Stimulated activated CD8-positive, alpha-beta memory T cell treated with anti-CD3 and anti-CD28 coated beads, Interleukin-4, amount 100 ng/mL, for 1 hour (primary cell): ENCODE measurements at places on chromosomes 4 and X.
A peak's percentile ranks its signal among the peaks of the same experiment; 100 is the strongest.

- no peak for DNase-seq
Observed at GRCh38 chr4:2598511-2599303, 62.3 kb downstream of the FAM193A start.

DNA sequence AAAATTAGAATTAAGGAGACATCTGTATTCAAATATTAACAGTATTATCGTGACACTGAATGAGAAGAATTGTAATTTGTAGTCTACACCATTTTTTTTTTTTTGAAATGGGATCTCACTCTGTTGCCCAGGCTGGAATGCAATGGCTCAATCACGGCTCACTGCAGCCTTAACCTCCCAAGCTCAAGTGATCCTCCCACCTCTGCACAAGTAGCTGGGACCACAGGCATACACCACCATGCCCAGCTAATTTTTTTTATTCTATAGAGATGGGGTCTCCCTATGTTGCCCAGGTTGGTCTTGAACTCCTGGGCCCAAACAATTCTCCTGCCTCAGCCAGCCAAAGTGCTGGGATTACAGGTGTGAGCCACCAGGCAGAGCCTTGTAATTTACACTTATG lies 24.8 kb downstream of the ELF2 start:
- no peak for DNase-seq

- DNase-seq = no peak
Observed at GRCh38 chr4:153538487-153539357, 72.6 kb downstream of the TMEM131L start.

GRCh38 chr4:155353923-155354540 lies 22.7 kb downstream of the MAP9 start:
- peak; percentile 8 for DNase-seq

DNA sequence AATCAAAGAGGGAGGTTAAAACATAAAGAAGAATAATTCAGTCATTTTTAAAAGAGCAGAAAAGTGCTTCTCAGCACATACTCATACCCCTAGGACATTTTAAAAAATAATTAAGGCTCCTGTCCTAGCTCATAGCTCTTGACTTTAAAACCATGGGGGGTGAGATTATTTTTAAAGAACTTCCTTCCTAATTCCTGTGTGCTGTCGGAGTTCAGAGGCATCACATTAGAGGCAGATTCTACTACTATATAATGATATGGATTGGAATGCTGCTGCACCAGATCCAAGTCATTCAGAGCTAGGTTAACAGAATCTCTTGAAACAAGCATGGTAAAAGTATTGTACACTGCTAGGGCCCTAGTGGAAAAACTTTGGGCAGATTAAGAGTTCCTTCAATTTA lies 456.5 kb upstream of the ADGRL3 start:
- no peak for DNase-seq

GRCh38 chr4:55440786-55441185 lies 45.0 kb downstream of the TMEM165 start:
- no peak for DNase-seq

DNA sequence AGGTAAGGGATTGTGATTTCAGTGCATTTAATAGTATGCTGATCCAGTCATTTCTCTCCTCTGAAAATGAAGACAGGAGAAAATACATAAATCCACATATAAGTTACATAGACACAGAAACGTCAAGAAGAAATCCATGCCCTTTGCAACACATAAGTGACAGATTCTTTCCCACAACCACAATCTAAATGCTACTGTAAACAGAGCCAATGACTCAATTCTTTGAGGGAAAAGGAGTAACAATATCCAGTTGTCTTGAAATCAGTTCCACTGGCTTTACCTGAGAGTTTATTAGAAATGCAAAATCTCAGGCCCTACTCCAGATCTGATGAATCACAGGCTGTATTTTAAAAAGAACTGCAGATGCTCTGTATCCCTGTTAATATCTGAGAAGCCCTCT lies 66.4 kb downstream of the ARAP2 start:
- DNase-seq = no peak

DNA sequence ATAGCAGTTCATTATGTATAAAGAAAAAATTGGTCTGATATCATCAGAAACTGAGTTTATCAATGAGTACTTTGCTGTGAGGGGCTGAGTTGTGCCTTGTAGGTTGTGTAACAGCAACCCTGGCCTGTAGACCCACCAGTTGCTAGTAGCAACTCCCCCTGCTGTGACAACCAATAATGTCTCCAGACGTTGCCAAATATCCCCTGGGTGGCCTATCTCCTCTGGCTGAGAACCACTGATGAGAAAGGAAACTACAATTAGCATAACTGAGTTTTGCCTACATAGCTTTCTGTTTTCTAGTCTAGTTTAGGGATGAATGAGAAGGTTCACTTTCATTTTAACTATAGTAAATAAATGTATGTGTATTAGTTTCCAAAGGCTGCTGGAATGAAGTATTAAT lies 234.1 kb downstream of the CPE start:
- DNase-seq = no peak

DNA sequence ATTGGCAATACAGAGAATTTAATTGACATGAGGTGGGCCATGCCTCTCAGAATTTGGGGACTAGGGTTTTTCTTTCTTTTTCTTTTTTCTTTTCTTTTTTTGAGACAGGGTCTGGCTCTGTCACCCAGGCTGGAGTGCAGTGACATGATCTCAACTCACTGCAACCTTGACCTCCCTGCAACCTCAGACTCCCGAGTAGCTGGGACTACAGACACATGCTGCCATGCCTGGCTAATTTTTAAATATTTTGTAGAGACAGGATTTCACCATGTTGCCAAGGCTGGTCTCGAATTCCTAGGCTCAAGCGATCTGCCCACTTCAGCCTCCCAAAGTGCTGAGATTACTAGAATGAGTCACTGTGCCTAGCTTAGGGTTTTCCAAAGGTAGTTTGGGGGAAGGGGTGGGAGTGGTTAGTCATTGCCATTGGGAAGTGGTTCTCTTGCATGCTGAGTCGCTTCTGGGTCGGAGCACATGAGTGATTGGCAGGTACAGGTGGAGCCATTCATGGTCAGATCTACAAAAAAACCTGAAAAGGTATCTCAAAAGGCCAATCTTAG lies 54.5 kb downstream of the MID2 start:
- DNase-seq = no peak

- DNase-seq = no peak
Observed at GRCh38 chr4:6917461-6918271, 8.0 kb downstream of the TBC1D14 start.

GRCh38 chr4:5707366-5707765 lies 993 bp downstream of the EVC2 start:
- DNase-seq = no peak

DNA sequence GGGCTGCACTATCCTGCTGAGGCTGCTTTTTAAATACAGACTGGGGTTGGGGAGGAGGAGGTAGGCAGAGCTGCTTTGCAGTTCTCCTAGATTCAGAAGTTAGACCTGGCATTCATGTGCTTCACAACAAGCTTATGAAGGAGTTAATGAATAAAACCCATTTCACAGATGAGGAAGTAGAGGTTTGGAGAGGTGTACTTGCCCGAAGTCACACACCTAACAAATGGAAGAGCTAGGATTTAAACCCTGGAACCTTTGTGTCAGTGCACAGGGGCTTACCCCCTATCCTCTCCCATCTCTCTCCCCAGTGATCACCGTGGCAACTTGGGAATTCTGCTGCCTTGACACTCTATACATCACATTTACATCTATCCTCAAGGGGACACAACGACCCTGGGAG lies 3.6 kb upstream of the MTM1 start:
- DNase-seq = no peak

GRCh38 chr4:120052856-120053255 lies 13.8 kb downstream of the MAD2L1 start:
- DNase-seq = no peak

GRCh38 chr4:149113804-149114430 lies 671.7 kb upstream of the NR3C2 start:
- DNase-seq = no peak

DNA sequence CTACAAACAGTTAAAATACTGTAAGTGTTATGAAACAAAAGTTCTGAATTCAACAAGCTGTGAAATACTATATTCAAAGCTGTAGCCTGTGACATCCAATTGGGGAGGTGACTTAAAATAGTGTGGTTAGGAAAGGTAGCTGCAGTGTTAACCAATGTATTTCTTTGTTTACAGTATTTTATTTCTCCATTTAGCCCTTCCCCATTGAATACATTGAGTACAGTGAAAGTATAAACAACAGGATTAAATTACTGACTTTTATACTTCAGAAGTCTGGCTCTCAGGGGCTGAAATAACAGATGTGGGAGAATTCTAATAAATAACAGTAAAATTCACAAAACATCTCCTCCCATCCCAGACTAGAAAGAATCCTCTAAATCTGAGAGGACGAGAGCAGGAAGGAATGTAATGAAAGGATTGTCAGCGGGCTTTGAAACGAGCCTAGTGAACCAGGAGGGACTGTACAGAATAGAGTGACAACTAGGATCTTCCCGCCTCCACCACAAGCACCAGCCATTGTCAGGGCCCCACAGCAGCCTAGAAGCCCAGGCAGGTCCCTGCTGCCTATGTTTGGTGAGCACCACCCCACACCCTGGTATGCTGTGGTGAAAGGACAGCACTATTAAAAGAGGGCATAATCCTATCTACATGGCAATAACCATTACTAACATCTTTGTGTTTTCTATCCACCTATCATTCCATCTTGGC lies 73.7 kb downstream of the SPCS3 start:
- DNase-seq = no peak

- DNase-seq = no peak
Observed at GRCh38 chrX:104428231-104428630, 137.8 kb upstream of the IL1RAPL2 start.

- DNase-seq = no peak
Observed at GRCh38 chrX:139720136-139720535, 12.2 kb upstream of the MCF2 start.

- DNase-seq = no peak
Observed at GRCh38 chr4:15234856-15235126, 193.0 kb upstream of the C1QTNF7 start.

DNA sequence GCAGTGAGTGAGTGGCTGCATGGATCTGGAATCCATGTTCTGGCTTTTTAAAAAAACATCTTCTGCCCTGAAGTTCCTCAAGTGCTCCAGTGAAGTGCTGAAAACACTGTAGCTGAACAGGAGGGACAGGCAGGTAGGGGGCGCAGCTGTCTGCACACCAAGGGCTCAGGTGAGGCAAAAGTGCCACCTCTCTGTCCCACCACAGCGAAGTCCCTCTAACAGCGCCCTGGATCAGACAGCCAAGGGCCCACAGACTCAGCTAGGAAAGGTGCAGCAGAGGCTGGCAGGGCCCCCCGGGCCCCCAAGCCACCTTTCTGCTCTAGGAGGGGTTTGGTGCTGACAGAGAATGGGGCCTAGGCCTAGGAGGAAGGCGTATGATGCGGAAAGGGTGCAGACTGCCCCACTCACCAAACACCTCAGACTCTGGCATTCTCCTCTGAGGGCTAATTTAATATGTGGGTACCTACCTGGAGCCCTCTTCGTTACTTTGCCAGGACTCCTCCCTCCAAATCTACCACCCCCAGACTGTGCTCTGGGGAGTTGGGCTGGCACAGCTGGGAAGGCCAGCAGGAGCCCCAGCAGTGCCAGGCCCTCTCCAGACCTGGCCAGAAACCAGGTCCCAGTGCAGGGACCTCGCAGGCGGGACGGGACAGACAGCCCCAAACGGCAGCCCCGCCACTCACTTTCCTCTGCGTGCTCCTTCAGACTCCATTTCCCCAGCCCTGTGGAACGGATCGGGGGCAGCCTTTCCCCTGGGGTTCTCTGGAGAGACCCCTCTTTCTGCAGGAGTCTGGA lies 73.7 kb downstream of the ENPP6 start:
- no peak for DNase-seq

GRCh38 chr4:168265327-168265726 lies 53.2 kb downstream of the DDX60 start:
- no peak for DNase-seq

- no peak for DNase-seq
Observed at GRCh38 chr4:67236788-67237187, 308.5 kb downstream of the CENPC start.

- DNase-seq = no peak
Observed at GRCh38 chr4:74325886-74326285, 17.6 kb downstream of the EPGN start.

DNA sequence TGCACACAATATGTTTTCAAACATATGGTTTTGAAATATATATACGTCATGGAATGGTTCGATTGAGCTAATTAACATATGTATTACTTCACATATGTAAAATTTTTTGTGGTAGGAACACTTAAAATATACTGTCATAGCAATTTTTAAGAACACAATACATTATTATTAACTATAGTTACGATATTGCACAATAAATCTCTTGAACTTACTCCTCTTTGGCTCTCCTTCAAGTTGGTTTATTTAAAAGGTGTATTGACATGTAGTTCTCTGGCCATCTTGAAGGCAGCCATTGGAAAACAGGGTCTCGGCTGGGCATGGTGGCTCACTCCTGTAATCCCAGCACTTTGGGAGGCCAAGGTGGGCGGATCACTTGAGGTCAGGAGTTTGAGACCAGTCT lies 53.8 kb downstream of the CASP3 start:
- DNase-seq = no peak

- no peak for DNase-seq
Observed at GRCh38 chr4:186586205-186586604, 30.8 kb upstream of the MTNR1A start.

DNA sequence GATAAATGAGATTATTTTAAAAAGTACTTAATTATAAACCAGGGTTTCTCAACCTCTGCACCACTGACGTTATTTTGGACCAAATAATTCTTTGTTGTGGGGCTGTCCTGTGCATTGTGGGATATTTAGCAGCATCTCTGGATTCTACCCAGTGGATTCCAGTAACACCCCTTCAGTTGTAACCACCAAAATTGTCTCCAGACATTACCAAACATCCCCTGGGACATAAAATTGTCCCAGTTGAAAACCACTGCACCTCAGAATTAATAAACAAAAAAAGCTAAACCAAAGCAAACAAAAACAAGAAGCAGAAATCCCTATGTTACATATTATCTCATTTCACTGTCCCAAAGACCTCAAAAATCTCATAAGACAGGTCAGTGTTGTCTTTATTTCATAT lies 54.2 kb upstream of the GIMD1 start:
- DNase-seq = no peak

DNA sequence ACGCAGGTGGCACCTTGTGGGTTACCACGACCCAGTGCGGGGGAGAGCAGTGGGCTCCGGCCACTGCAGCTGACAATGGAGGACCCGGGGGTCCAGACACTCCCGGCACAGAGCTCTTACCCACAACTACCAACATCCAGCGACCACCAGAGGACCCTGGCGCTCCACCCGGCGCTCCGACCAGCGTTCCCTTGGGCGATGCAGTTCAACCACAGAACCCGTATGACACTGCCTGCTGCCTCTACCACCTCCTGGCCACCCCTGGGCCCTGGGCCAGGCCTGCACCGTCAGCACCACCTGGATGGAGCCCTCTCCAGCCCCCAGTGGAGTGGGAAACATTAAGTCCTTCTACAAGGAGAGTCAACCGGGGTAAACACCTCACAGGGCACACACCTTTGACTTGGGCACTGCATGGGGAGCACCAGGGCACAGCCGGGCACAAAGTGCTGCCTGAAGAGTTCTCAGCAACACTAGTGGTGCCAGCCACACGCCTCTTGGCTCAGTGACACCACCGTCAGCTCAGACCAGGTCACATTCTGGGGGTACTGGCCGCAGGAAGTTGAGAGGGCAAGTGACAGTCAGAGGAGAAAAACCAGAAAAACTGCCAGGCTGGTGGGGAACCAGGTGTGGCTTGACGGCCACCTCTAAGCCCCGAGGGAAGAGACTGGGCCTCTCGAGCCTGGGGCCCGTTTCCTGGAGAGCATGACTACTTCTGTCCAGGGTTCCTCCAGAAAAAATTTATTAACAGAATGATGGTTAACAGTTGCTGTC lies 2.6 kb downstream of the CTBP1 start:
- no peak for DNase-seq
